A549 treated with CpdA at 1 μM for 4 hours (cell line): ENCODE measurements at places on chromosomes 13 and 19. TPM values are rescaled to one million over a fixed set of nuclear protein-coding genes. Genes with fewer than 3 reads are reported as not detected.

The DACH1 gene
- total RNA-seq = not detected in 5 replicates

The CYP4F12 gene
- 0.97 to 1.6 TPM (median 1.5 TPM) in 5 replicates for total RNA-seq

The CYP2B6 gene
- total RNA-seq = 0.07 to 0.08 TPM in 2 of 5 replicates, not detected in the others

The PNMA8C gene
- not detected in 5 replicates for total RNA-seq

The ZNF430 gene
- total RNA-seq = 1.8 to 3.9 TPM (median 2.3 TPM) in 5 replicates

The ZNF844 gene
- not detected in 5 replicates for total RNA-seq

The COL5A3 gene
- 3.8 to 5.2 TPM (median 4.0 TPM) in 5 replicates for total RNA-seq

The ZNF724 gene
- 0.50 to 1.3 TPM (median 0.86 TPM) in 5 replicates for total RNA-seq

The ZNF835 gene
- not detected in 5 replicates for total RNA-seq

The DOCK6 gene
- 7.9 to 10.9 TPM (median 8.3 TPM) in 5 replicates for total RNA-seq

The KLK2 gene
- total RNA-seq = 0.03 TPM in 1 of 5 replicates, not detected in the others

The SPRED3 gene
- total RNA-seq = 1.6 to 3.4 TPM (median 2.7 TPM) in 5 replicates

The PRTN3 gene
- total RNA-seq = 0.21 to 0.36 TPM (median 0.29 TPM) in 4 of 5 replicates, not detected in the other
